Activated CD8-positive, alpha-beta T cell treated with anti-CD3 and anti-CD28 coated beads, Interleukin-2, amount 10 ng/mL, durations not matched to agents 7 days and 5 days (primary cell): ENCODE measurements at places on chromosomes 1 and 21. TPM values are rescaled to one million over a fixed set of nuclear protein-coding genes. Genes with fewer than 3 reads are reported as not detected.

Gene ILDR2
- 5.0 TPM for total RNA-seq

Gene PRR9
- not detected for total RNA-seq

Gene GBP5
- total RNA-seq, result 261 TPM

DNA sequence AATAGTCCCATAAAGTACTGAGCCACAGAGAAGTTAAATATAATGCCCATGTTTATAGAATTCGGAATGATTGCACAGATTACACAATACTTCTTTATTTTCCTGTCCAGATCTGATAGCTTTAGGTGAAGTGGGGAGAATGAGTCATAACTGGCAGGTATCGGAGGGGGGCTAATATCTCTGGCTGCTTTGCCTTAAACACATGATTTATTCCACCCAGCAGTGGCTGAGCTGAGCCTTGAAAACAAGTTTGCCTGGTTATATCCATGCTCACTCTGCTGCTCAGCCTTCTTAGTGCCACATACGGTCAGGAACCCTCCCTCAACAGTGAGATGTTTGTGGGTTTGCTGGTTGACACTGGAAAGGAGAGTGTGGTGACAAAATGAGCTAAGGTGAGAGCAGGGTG is 119.7 kb upstream of the ZNF648 start:
- H3K27me3 ChIP-seq, result peaks cover 4% of the 10 kb centered on the region
- no peak for DNase-seq
- no peaks in the 10 kb centered on the region for H3K4me1 ChIP-seq
- no peak overlapping the region for H3K4me3 ChIP-seq
- H3K27ac ChIP-seq, result no peak overlapping the region

GRCh38 chr1:199377211-199377610 is 650.3 kb upstream of the NR5A2 start:
- no peaks in the 10 kb centered on the region for H3K4me1 ChIP-seq
- no peaks in the 10 kb centered on the region for H3K36me3 ChIP-seq
- no peaks in the 10 kb centered on the region for H3K27me3 ChIP-seq
- DNase-seq, result no peak
- H3K27ac ChIP-seq, result no peak overlapping the region
- no peak overlapping the region for H3K4me3 ChIP-seq

DNA sequence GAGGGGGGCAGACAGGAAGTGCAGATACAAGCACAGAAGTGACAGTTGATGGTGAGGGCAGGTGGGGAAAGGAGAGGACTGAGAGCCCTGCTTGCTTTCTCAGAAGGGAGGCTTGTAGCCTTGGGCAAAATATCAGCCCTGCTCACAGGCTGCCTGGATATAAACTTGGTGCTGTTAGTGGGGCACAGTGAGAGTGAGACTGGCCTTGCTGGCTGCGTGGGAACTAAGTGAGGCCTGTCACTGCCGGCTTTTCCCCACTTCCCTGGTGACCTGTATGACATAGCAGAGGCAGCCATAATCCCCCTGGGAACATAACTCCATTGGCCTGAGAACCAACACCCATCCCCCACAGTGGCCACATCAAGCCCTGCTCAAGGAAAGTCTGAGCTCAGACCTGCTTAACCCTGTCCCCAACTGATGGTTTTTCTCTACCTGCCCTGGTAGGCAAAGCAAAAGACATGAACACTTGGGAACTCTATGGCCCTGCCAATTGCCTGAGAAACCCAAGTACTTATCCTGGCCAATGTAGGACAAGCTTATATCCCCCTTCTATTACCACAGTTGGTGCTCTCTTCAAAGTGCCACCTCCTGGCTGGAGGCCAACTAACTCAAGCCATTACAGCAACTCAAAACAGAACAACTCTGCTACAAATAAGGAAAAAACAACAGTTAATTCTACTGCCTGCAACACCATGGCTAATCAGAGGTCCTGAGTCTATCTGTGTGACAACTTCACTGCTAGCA is 472.7 kb downstream of the PLPP3 start:
- no peaks in the 10 kb centered on the region for H3K27me3 ChIP-seq
- no peak for DNase-seq
- no peaks in the 10 kb centered on the region for H3K36me3 ChIP-seq
- no peaks in the 10 kb centered on the region for H3K4me1 ChIP-seq
- no peak overlapping the region for H3K27ac ChIP-seq

GRCh38 chr1:229262239-229262638 is 8.7 kb upstream of the RAB4A start:
- H3K27me3 ChIP-seq, result no peaks in the 10 kb centered on the region
- no peak overlapping the region for H3K4me3 ChIP-seq
- peaks cover 20% of the 10 kb centered on the region for H3K4me1 ChIP-seq
- no peak for DNase-seq

GRCh38 chr1:27455139-27455811 is 34.7 kb downstream of the WASF2 start:
- no peaks in the 10 kb centered on the region for H3K27me3 ChIP-seq
- DNase-seq, result peak; percentile 61
- H3K36me3 ChIP-seq, result peaks cover 10% of the 10 kb centered on the region
- H3K4me3 ChIP-seq, result peak overlapping the region; percentile 42
- peak overlapping the region; percentile 80 for H3K27ac ChIP-seq

GRCh38 chr1:162347281-162347680 is 29.4 kb downstream of the SPATA46 start:
- H3K4me3 ChIP-seq, result no peak overlapping the region
- H3K27me3 ChIP-seq, result peaks cover 10% of the 10 kb centered on the region
- no peak for DNase-seq
- no peaks in the 10 kb centered on the region for H3K36me3 ChIP-seq

- no peak for DNase-seq
- H3K27me3 ChIP-seq, result peaks cover 13% of the 10 kb centered on the region
- H3K36me3 ChIP-seq, result no peaks in the 10 kb centered on the region
- H3K27ac ChIP-seq, result no peak overlapping the region
Measured at GRCh38 chr1:9042272-9042671, 16.0 kb upstream of the SLC2A7 start.

DNA sequence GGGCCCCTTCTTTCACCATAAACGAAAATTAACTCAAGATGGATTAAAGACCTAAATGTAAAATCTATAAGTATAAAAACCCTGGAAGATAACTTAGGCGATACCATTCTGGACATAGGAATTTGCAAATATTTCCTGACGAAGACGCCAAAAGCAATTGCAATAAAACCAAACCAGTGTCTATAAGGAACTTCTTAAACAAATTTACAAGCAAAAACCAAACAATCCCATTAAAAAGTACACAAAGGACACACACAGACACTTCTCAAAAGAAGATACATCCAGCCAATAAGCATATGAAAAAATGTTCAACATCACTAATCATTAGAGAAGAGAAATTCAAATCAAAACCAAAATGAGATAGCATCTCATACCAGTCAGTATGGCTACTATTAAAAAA is 78.8 kb upstream of the C1orf105 start:
- no peak for DNase-seq
- H3K27me3 ChIP-seq, result no peaks in the 10 kb centered on the region
- no peak overlapping the region for H3K4me3 ChIP-seq
- H3K4me1 ChIP-seq, result peaks cover 27% of the 10 kb centered on the region
- no peak overlapping the region for H3K27ac ChIP-seq

DNA sequence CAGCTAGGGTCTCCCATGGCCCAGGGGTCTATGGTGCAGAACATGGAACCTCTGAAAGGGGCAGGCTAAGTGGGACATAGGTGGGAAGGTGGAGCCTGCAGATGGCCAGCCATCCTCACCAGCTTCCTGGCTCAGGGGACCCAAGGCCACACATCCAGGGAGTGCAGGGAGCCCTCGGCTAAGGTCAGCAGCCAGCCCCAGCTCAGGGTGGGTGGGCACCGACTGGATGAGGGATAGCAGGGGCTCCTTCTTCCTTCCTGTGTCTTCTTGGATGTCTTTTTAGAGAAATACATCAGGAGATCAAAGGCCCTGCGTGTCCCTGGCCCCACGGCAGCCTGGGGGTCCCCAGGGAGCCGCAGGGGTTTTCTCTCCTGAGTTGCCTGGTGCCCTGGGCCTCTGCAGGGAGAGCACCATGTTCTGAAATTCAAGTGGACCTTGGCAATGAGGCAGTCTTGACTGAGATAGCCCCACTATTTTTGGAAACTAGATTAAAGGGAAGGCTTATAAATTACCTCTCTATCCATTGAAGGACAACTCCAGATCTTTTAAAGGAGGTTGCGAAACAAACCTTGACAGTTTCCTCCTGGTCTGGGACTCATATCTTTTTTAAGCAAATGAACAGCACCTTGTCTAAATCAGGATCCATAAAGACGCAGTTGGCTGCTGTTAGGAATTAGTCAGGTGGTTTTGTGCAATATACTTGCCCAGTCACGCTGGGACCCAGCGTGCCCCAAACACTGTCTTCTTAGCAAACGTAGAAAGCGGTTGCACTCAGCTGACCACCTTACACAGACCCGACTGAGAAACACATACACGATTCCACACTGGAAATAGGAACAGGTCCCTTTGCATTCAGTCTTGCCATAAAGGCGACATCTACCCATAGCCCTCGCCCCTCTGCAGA is 242.3 kb downstream of the TOMM20 start:
- no peak overlapping the region for H3K27ac ChIP-seq
- H3K4me1 ChIP-seq, result peaks cover 68% of the 10 kb centered on the region
- no peaks in the 10 kb centered on the region for H3K27me3 ChIP-seq
- DNase-seq, result no peak
